ENCODE measurements at places on chromosomes 7 and 10.

DNA sequence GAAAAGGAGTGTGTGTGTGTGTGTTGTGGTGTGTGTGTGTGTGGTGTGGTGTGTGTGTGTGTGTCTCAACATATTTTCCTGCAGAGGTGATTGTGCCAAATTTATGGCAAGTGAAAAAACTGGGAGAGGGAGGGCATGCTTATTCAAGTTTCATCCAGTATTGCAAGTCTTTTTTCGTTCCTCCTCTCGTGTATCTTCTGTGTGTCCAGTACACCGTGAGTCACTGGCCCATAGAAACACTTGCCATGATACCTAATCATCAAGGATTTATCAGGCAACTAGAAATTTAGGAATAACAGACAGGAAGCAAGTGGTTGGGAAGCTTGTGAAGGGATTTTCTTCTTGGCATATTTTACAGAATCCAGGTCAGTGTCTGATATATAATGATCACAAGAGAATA, 820.5 kb downstream of the GATA3 start:
- DNase-seq = no peak

- DNase-seq = no peak
Measured at GRCh38 chr7:84495128-84495527, 300.5 kb upstream of the SEMA3A start.

GRCh38 chr7:140540136-140540777, 61.0 kb upstream of the MKRN1 start:
- DNase-seq = no peak

DNA sequence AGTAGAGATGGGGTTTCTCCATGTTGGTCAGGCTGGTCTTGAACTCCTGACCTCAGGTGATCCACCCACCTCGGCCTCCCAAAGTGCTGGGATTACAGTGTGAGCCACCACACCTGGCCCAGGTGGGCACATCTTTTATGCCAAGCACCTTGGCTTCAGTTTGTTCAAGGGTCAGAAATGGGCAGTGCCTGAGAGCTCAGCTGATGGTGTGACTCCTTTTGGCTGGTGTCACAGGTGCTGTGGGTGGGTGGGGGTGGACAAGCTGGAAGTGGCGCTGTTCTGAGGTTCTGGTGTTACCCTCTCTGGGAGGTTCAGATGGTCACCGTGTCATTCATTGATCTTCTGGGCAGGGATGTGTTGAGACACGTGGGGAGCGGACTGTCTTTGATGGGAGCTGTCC, 11.5 kb downstream of the ADCY1 start:
- DNase-seq = no peak

DNA sequence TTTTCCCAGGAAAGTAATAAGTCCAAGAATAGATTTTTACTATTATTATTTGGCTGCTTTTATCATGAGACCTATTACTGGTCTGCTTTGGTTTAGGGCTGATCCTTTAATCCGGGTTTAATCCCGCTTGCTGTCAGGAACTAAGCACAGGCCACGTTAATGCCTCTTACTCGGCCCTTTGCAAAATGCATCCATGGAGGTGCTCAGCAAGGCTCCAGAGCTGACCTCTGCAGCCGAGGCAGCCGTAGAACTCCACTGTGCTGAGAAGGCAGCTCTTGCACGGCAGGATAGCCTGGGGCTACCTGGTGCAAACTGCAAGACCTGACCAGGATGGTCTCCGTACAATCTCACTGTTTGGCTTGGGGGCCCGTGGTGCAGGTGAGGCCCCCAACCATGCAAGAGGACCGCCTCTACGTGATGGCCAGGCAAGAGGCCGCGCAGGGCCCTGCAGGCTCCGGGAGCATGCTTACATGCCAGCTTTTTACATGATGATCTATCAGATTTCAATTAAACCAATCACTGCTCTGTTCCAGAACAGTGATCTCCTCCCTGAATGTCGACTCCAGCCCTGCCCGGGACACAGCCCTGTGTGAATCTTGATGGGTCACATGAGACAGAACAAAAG, 10.4 kb upstream of the CALML3 start:
- DNase-seq = no peak

DNA sequence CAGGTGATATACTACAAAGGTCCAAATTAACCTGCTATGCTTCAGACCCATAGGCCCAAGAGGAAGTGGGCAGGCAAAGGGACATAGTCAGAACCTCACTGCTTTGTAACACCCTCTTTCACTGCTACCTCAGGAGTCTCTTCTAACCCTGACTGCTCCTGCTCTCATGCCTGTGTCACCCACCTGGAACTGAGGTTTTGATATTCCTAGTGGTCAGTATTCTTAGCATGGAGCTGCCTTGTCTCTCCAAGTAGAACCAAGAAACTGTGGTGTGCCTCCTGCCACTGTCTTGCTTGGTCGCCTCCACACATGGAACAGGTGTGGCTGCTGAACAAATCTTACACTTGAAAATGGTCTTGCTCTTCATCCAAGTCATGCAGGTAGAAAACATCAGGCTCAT, 677.5 kb downstream of the XPNPEP1 start:
- no peak for DNase-seq

DNA sequence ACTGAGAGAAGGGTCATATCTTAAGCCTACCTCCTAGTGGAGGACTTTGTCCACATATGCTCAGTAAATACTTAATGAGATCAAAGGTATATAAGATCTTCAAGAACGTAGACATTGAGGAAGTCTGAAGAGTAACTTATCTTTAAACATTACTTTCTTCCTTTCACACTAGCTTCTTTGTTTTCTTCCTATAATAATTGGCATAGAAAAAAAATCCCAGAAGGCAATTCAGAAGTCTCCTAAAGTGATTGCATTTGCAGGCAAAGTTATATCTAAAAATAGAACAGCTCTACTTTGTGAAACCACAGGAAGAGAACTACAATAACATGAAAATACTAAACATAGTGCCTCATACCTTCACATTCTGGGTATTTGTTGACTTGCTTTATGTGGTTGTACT, 150.4 kb downstream of the PPP1R3A start:
- DNase-seq = no peak

DNA sequence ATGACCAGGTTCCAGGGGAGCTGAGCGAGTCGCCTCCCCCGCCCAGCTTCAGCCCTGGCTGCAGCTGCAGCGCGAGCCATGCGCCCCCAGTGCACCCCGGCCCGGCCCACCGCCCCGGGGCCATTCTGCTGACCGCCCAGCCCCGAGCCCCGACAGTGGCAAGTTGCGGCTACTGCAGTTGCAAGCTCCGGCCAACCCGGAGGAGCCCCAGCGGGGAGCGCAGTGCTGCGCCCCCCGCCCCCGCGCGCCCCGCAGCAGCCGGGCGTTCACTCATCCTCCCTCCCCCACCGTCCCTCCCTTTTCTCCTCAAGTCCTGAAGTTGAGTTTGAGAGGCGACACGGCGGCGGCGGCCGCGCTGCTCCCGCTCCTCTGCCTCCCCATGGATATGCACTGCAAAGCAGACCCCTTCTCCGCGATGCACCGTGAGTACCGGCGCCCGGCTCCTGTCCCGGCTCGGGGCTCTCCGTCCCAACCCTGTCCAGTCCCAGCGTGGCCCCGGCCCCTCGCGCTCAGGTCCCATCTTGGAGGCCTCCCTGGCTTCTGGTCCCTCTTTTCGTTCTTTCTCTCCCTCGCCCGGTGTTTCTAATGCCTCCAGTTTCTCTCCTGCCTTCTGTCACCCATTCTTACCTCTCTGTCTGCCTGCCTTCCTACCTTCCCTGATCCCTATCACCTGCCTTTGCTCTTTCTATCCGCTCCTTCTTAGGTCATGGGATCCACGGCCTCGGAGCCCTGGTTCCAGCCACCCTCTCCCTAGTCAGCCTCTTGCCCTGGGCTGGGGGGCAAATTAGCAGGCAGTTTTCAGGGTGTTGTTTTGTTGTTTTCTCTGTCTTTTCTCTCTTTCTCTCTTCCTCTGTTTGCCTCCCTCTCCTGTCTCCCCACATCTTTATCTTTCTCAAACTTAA, 751 bp downstream of the PAX2 start:
- no peak for DNase-seq

GRCh38 chr10:36188461-36188860, 546.4 kb upstream of the FZD8 start:
- no peak for DNase-seq

DNA sequence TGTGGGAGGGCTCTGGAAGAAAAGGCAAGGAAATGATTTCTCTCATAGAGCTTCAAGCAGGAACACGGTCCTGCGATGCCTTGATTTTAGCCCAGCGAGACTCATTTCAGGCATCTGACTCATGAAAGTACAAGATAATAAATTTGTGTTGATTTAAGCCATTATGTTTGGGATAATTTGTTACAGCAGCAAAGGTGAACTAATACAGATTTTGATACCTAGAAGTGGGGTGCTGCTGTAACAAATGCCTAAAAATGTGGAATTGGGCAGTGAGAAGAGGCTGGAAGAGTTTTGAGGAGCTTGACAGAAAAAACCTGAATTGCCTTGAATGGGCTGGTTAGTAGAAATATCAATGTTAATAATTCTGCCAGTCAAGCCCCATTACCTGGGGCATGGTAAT, 44.1 kb upstream of the NRF1 start:
- DNase-seq = no peak

DNA sequence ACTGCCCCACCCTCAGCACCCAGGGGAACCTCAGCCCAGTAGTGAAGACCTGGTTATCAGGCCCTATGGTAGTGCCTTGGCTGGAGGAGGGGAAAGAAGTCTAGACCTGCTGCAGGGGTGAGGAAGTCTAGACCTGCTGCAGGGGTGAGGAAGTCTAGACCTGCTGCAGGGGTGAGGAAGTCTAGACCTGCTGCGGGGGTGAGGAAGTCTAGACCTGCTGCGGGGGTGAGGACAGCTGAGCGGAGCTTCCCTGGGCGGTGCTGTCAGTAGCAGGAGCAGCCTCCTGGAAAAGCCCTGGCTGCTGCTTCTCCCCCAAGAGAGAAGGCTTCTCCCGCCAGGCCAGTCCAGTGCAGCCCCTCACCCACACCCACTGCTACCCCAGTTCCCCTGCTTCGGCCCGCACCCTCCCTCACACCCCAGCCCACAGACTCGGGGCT, 6.3 kb downstream of the NOS3 start:
- DNase-seq = no peak

DNA sequence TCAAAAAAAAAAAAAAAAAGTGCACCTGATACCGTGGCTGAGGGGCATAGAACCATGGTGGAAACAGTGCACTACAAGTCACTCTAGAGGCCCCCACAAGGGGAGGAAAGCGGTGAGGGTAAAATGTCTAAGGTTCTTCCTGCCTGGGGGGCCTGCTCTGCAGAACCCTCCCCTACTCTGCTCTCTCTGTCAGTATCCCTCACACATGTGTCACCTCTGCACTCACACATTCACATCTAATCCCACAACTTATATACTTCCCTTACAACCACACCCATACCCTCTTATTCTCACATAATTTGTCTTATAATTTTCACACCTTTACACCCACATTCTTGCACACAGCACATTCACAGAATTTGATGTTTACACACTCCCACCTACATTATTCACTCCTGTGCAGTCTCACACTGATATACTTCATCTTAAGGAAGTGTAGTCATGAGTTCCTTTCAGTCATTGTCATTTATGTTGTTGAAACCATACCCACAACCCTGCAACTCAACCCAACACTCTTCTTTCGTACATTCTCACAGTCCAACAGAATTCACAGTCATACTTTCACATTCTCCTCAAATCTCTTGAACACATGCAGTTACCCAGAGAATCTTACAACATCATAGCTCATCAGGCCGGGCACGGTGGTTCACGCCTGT, 68.0 kb upstream of the PAX2 start:
- DNase-seq = no peak

- no peak for DNase-seq
Measured at GRCh38 chr10:75263806-75264205, 28.0 kb upstream of the COMTD1 start.

DNA sequence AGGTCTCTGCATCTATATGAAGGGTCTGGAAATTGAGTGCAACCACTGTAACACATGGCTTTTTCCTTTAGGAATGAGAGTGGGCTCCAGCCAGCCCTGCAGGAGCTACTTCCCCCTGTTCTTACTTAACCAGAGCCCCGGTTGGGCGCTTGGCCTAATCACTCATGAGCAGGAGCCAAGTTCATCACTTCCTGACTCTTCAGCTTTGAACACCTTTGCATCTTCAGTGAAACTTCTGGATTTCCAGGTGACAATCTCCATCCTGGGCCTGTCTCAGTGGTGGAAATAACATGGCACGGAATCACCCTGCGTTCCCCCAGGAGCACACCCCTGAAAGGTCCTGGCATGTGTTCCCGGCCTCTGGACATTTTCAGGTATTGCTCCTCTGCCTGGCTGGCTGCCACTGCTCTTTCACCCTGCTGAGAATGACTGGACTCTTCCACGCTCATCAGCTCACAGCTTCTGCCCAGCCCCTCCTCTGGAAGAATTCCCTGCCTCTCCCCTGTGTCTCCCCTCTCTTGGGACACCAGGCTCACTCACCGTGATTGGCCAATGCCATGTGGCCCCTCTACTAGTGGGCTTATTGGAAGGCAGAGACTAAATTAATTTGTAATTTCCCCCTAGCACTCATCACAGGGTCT, 229.1 kb upstream of the GRB10 start:
- DNase-seq = no peak

- no peak for DNase-seq
Measured at GRCh38 chr7:12612622-12613021, 42.1 kb downstream of the SCIN start.

DNA sequence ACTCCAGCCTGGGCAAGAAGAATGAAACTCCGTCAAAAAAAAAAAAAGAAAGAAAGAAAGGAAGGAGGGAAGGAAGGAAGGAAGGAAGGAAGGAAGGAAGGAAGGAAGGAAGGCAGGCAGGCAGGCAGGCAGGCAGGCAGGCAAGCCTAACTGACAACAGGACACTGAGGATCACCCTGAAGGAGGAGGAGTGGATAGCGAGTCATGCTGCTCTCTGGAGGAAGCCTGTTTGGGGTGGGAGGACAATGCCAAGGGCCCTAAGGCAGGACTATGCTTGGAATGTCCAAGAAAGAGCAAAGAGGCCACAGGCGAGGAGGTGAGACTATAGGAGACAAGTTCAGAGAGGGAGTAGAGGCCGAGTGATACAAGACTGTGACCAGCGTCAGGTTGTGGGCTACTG, 107.0 kb upstream of the PARD3 start:
- DNase-seq = no peak

DNA sequence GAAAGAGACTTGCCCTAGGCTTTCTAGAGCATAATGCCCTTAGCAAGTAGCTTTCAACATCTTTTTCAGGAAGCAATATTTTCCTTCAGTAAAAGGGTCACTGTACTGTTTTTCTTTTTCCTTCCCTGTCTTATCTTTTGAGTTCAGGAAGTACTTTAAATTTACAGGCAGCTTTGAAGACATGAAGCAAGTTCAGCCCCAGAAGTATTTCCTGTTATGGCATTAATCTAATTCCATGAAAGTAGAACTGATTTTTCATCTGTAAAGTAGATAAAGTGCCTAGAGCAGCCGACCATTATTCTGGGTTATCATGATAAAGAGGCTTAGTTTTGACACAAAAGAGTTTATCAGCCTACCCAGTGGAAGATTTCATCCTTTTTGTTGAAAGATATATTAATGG, 288.2 kb downstream of the ADK start:
- no peak for DNase-seq

- no peak for DNase-seq
Measured at GRCh38 chr10:131812736-131813604, 87.8 kb upstream of the PPP2R2D start.

DNA sequence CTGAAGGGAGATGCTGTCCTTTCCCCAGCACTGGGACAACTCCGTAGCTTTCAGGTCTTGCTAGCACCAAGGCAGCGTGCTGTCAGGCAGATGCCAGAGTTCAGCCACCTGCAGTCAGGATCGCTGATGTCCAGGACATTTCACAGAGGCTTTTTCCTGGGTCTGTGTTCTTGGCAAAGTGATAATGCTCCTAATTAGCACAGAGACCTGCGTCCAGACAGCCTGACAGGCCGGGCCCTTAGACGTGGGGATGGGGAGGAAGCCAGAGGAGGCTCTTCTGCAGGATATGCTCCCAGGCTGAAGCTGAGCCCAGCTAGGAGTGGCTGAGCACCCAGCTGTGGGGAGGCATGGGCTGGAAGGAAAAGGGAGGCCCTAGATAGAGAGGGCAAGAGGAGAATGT, 82.5 kb upstream of the TBX20 start:
- no peak for DNase-seq

All from iPS-NIHi11 (cell line).